Thyroid gland (tissue), 4 donors: ENCODE measurements at places on chromosomes 2 and 18. TPM values are rescaled to one million over a fixed set of nuclear protein-coding genes. Genes with fewer than 3 reads are reported as not detected.

PXDN gene
- 17.3 TPM for total RNA-seq

DNA sequence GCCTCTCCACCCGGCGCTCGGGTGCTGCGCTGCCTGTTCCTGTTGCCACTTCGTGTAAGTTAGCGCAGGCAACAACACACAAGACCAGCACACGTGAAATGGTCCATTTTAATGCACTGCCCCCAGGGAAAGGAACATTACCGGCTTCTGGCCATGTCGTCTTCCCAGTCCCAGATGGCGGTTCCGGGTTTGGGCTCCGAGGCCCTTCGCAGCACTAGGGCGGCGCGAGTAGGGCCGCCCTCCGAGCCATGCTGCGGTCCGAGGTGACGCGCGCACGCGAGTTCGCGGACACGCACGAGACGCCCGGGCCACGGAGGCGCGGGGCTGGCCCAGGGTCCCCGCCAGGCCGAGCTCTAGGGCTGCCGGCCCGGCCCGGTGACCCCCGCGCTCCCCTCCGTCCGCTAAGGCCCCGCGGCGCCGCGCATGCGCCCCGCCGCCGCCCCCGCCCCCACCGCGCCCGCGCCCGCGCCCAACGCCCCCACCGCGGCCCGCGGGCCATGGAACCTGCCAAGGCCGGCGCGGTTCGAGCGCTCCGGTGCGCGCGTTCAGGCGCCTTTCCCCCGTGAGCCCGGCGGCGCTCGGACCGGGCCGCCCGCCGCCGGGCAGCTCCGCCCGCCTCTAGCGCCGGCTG is 367 bp upstream of the ZNF236 start:
- peak; percentile 56 for DNase-seq
- H3K36me3 ChIP-seq = no peaks in the 10 kb centered on the region
- H3K4me3 ChIP-seq = peak overlapping the region; percentile 96
- no peaks in the 10 kb centered on the region for H3K27me3 ChIP-seq

DNA sequence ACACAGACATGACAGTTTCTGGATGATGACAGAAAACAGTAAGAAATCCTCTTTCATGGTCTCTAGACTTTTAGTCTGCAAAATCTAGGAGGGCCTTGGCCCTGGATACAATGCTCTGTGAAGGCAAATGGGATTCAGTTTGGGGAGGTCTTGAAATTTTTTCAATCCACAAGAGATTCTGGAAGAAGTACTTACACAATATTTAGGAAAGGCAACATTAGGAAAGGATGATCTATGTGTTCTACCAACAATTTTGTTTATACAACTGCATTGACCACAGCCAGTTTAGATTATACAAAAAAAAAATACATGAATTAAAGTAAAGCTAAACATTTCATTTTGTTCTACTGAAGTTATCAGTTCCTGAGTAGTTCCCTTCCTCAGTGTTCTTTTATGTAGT is 208.0 kb downstream of the SRBD1 start:
- H3K27me3 ChIP-seq = no peaks in the 10 kb centered on the region
- H3K36me3 ChIP-seq = no peaks in the 10 kb centered on the region
- DNase-seq = no peak
- no peaks in the 10 kb centered on the region for H3K4me1 ChIP-seq
- H3K27ac ChIP-seq = no peak overlapping the region
- no peak overlapping the region for H3K4me3 ChIP-seq

CENPA gene
- not detected for total RNA-seq

DSEL gene
- total RNA-seq = 6.8 TPM

DNA sequence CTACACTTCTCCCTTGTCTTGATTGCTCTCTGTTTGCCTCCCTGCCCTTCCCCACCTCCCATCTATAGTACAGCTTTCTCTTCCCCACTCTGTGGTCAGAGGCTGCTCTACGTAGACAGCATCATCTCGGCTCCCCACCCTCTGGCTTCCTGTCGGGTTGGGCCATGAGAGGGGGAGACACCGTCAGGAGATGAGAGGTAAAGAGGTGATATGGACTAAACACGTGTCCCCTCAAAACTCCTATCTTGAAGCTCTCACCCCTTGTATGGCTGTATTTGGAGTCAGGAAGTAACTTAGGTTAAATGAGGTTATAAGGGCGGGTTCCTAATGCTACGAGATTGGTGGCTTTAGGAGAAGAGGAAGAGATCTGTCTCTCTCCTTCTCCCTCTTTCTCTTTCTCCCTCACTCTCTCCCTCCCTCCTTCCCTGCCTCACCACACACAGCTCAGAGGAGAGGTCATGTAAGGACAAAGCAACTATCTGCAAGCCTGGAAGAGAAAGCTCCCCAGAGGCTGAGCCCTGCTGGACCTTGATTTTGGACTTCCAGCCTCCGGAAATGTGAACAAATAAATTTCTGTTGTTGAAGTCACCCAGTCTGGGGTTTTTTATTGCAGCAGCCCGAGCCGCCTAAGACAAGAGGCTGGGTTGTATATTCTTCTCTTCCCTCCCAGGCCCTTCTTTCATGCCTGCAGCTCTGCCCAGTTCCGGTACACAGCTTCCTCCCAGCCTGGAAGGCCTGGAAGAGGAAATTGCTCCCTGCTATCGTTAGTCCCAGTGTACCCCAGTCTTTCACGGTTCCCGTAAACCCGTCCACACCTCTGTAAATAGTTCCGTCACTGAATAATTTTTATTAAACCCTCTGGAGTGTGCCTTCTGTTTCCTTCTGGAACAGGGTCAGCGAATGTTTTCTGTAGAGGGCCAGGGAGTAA is 138.0 kb downstream of the AKAIN1 start:
- H3K36me3 ChIP-seq = no peaks in the 10 kb centered on the region
- H3K27ac ChIP-seq = no peak overlapping the region
- no peaks in the 10 kb centered on the region for H3K4me1 ChIP-seq
- no peak overlapping the region for H3K4me3 ChIP-seq

UPP2 gene
- not detected for total RNA-seq

DNA sequence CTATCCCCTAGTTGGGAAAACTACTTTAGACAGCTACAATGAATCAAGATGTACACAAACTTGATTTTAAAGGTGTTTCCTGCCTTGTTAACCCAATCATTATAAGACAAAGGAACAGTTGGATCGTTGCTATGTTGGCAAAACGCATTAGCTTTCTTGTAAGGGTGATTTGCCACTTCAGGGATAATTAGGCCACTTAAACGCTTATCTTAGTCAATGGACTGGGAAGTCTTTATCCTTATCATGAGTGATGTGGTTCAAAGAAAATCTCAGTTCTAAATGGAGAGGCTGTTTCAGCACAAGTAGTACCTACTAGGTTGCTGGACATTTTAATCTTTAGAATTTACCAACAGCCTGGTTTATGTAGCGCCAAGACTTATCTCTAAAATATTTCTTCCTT is 406.1 kb upstream of the MEX3C start:
- no peak overlapping the region for H3K27ac ChIP-seq
- no peak overlapping the region for H3K4me3 ChIP-seq
- no peaks in the 10 kb centered on the region for H3K4me1 ChIP-seq
- no peaks in the 10 kb centered on the region for H3K36me3 ChIP-seq
- H3K27me3 ChIP-seq = no peaks in the 10 kb centered on the region

DNA sequence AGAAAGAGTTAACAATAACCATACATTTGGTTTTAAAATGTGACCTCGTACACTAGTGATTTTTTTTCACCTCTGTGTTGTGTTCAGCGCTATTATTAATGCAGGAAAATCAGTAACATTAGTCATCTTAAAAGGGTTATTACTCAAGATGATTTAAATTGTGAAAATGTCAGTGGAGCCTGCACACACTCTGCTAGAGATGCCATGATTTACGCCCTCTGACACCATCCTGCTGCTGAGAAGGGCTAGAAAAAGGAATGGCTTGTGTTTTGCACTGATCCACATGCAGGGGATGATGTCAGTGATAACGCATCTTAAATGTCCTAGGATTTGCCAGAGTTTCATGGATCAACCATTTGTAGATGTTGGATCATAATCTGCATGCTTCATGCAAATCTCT is 121.3 kb upstream of the BOD1L2 start:
- peaks cover 13% of the 10 kb centered on the region for H3K36me3 ChIP-seq
- H3K27ac ChIP-seq = no peak overlapping the region
- no peak for DNase-seq
- H3K4me3 ChIP-seq = no peak overlapping the region

- no peak for DNase-seq
- H3K4me1 ChIP-seq = peaks cover 4% of the 10 kb centered on the region
- no peaks in the 10 kb centered on the region for H3K36me3 ChIP-seq
- H3K4me3 ChIP-seq = no peak overlapping the region
- H3K27ac ChIP-seq = no peak overlapping the region
- no peaks in the 10 kb centered on the region for H3K27me3 ChIP-seq
Observed at GRCh38 chr2:231987124-231987727, 25.7 kb downstream of the DIS3L2 start.

DNA sequence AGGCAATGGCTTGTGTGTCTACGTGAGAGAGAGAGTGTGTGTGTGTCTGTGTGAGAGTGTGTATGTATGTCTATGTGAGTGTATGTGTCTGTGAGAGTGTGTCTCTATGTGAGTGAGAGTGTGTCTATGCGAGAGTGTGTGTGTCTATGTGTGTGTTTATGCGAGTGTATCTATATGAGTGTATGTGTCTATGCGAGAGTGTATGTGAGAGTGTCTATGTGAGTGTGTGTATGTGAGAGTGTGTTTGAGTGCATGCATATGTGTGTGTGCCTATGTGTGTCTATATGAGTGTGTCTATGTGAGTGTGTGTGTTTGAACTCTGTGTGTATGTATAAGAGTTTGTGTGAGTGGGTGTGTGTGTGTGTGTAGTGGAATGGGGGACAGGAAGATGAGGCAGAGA is 9.8 kb upstream of the GNLY start:
- peaks cover 7% of the 10 kb centered on the region for H3K4me1 ChIP-seq
- no peak overlapping the region for H3K27ac ChIP-seq
- no peak for DNase-seq
- no peaks in the 10 kb centered on the region for H3K36me3 ChIP-seq
- H3K27me3 ChIP-seq = no peaks in the 10 kb centered on the region
- H3K4me3 ChIP-seq = no peak overlapping the region

DNA sequence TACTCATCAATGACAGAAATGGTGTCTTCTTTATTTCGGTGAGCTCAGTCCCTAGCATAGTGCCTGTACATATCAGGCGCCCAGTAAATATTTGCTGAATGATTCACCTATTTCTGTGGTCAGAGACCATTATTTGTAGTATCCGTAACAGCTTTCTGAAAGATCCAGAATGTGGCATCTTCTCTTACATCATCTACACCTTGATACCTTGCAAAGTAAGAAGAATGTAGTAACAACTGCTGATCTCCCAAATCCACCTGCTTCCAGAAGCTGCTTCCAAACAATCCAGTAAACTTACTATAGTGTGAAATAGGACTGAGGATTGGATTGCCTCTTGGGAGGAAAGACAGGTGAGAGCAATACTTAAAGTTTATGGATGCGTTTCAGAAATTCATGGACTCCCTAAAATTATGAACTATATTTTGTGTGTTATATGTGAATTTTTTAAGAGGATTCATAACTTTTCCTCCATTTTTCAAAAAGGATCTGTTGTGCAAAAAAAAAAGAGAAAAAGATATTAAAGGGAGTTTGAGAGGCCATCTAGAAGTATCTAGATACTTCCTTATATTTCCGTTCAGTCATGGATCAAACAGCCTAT is 945 bp upstream of the ASXL2 start:
- no peak overlapping the region for H3K4me3 ChIP-seq
- H3K27ac ChIP-seq = no peak overlapping the region
- H3K27me3 ChIP-seq = no peaks in the 10 kb centered on the region
- H3K36me3 ChIP-seq = no peaks in the 10 kb centered on the region
- DNase-seq = no peak

GAD1 gene
- total RNA-seq = 0.11 TPM

COQ10B gene
- 32.5 TPM for total RNA-seq

PROKR1 gene
- total RNA-seq = not detected

- no peaks in the 10 kb centered on the region for H3K4me1 ChIP-seq
- H3K36me3 ChIP-seq = no peaks in the 10 kb centered on the region
- DNase-seq = no peak
- no peaks in the 10 kb centered on the region for H3K27me3 ChIP-seq
- H3K27ac ChIP-seq = no peak overlapping the region
- H3K4me3 ChIP-seq = no peak overlapping the region
Observed at GRCh38 chr18:8688216-8688800, 17.0 kb upstream of the MTCL1 start.

- H3K27me3 ChIP-seq = no peaks in the 10 kb centered on the region
- no peaks in the 10 kb centered on the region for H3K36me3 ChIP-seq
Observed at GRCh38 chr18:43917520-43917919, 640.2 kb upstream of the SYT4 start.

- no peak overlapping the region for H3K27ac ChIP-seq
- no peaks in the 10 kb centered on the region for H3K36me3 ChIP-seq
- no peak for DNase-seq
- no peaks in the 10 kb centered on the region for H3K27me3 ChIP-seq
- H3K4me1 ChIP-seq = no peaks in the 10 kb centered on the region
Observed at GRCh38 chr2:68367953-68368653, 3.0 kb downstream of the PLEK start.

- H3K27me3 ChIP-seq = no peaks in the 10 kb centered on the region
- H3K4me1 ChIP-seq = no peaks in the 10 kb centered on the region
- H3K4me3 ChIP-seq = no peak overlapping the region
Observed at GRCh38 chr2:44093970-44094369, 74.7 kb upstream of the PPM1B start.

DNA sequence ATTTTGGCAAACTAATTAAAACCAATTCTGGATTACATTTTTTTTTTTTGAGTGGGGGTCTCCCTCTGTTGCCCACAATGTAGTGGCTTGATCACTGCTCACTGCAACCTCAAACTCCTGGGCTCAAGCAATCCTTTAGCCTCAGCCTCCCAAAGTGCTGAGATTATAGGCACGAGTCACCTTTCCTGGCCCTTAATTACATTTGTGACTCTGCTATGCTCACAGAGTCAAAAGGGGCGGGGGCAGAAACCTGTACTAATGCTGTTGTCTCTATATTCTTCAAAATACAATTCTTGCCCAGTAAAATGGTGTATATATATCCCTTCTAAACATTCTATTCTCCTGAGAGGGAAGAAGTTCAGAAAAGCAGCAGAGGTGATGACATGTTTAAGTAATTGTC is 23.2 kb downstream of the PRKD3 start:
- no peaks in the 10 kb centered on the region for H3K27me3 ChIP-seq
- peaks cover 8% of the 10 kb centered on the region for H3K4me1 ChIP-seq
- no peak for DNase-seq
- H3K36me3 ChIP-seq = no peaks in the 10 kb centered on the region
- H3K4me3 ChIP-seq = no peak overlapping the region

RTP5 gene
- not detected for total RNA-seq

DNA sequence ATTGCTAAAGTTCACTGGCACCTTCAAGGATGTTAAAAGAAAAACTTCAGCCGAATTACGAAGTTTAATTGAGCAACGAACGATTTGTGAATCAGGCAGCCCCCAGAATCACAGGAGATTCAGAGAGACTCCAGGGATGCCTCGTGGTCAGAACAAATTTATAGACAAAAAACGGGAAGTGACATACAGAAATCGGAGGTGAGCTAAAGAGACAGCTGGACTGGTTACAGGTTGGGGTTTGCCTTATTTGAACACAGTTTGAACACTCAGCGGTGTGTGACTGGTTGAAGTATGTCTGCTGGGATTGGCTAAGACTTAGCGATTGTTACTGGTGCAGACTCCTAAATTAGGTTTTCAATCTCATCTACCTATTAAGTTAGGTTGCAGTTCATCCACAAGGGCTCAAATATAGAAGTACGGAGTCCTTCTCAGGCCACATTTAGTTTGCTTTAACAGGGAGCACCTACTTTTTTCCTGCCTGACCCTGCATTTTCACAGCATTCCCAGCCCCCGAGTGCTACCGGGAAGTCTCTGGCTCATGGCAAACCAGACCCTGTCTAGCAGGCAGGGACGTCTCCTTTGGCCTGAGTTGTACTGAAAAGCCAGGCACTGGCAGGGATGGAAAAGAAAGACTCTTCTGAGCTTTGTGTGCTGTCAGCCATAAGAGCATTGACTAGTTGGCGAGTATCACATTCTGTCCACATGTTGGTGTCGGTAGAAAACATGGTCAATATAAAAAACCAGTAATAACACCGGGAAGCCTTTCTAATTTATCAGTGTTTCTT is 41.1 kb downstream of the CDCA7 start:
- H3K4me3 ChIP-seq = no peak overlapping the region
- H3K36me3 ChIP-seq = no peaks in the 10 kb centered on the region
- DNase-seq = no peak
